ENCODE measurements at places on chromosomes 3 and 15. TPM values are rescaled to one million over a fixed set of nuclear protein-coding genes. Genes with fewer than 3 reads are reported as not detected.

The PDZRN3 gene
- total RNA-seq, result not detected

The CLRN1 gene
- total RNA-seq, result not detected

The CAMK1 gene
- 25.2 TPM for total RNA-seq

The TM4SF4 gene
- total RNA-seq, result not detected

The SLC22A14 gene
- total RNA-seq, result 0.10 TPM

The ARHGEF26 gene
- total RNA-seq, result 0.65 TPM

The SYNPR gene
- total RNA-seq, result not detected

The SEMA4B gene
- total RNA-seq, result 7.5 TPM

The ZPLD1 gene
- not detected for total RNA-seq

The SRPRB gene
- total RNA-seq, result 68.4 TPM

The SRP14 gene
- 127 TPM for total RNA-seq

The FGF7 gene
- 0.98 TPM for total RNA-seq

The FBN1 gene
- 127 TPM for total RNA-seq

The GP5 gene
- not detected for total RNA-seq

The CD276 gene
- total RNA-seq, result 95.7 TPM

The XCR1 gene
- not detected for total RNA-seq

The CPOX gene
- total RNA-seq, result 14.3 TPM

The SMCO1 gene
- not detected for total RNA-seq
